ENCODE measurements at places on chromosomes 11 and 22. TPM values are rescaled to one million over a fixed set of nuclear protein-coding genes. Genes with fewer than 3 reads are reported as not detected.

The HBE1 gene
- not detected for total RNA-seq

The WBP2NL gene
- not detected for total RNA-seq

The ZNF202 gene
- total RNA-seq, result 10.2 TPM

The BIK gene
- 1.7 TPM for total RNA-seq

The YWHAH gene
- total RNA-seq, result 145 TPM

The GAL3ST3 gene
- 1.4 TPM for total RNA-seq

The FOLR1 gene
- total RNA-seq, result 0.68 TPM

The LRP4 gene
- total RNA-seq, result 2.2 TPM

The GAL gene
- total RNA-seq, result 0.74 TPM

The B3GAT3 gene
- total RNA-seq, result 18.2 TPM
